Suprapubic skin (tissue), 4 donors: ENCODE measurements at places on chromosomes 6 and 20. TPM values are rescaled to one million over a fixed set of nuclear protein-coding genes. Genes with fewer than 3 reads are reported as not detected.

The SAMD10 gene
- total RNA-seq = 7.2 TPM

GRCh38 chr6:129777371-129777770 is 67.4 kb upstream of the ARHGAP18 start:
- no peak overlapping the region for H3K4me3 ChIP-seq
- DNase-seq = no peak
- no peaks in the 10 kb centered on the region for H3K27me3 ChIP-seq
- H3K27ac ChIP-seq = no peak overlapping the region
- no peaks in the 10 kb centered on the region for H3K4me1 ChIP-seq
- H3K36me3 ChIP-seq = no peaks in the 10 kb centered on the region

DNA sequence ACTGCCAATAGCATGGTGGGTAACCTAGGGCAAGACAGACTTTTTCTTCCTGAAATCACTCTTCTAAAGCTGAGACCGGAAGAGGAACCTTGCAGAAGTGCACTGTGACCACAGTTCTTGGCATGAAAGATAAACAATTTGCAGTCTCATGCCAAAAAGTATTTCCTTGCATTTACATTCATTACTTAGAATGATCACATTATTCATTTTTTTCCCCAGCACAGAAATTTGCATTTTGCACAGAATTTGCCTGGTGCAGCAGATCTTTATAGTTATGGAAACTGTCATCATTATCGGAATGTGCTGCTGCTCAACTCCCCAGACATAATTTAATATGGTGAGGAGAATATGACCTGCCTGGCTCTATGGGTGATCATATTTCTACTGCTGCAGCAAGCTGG is 42.2 kb upstream of the EDN3 start:
- no peak for DNase-seq
- no peaks in the 10 kb centered on the region for H3K36me3 ChIP-seq
- no peaks in the 10 kb centered on the region for H3K4me1 ChIP-seq
- H3K27me3 ChIP-seq = peaks cover 33% of the 10 kb centered on the region
- no peak overlapping the region for H3K4me3 ChIP-seq

The PRSS35 gene
- total RNA-seq = 0.42 TPM

DNA sequence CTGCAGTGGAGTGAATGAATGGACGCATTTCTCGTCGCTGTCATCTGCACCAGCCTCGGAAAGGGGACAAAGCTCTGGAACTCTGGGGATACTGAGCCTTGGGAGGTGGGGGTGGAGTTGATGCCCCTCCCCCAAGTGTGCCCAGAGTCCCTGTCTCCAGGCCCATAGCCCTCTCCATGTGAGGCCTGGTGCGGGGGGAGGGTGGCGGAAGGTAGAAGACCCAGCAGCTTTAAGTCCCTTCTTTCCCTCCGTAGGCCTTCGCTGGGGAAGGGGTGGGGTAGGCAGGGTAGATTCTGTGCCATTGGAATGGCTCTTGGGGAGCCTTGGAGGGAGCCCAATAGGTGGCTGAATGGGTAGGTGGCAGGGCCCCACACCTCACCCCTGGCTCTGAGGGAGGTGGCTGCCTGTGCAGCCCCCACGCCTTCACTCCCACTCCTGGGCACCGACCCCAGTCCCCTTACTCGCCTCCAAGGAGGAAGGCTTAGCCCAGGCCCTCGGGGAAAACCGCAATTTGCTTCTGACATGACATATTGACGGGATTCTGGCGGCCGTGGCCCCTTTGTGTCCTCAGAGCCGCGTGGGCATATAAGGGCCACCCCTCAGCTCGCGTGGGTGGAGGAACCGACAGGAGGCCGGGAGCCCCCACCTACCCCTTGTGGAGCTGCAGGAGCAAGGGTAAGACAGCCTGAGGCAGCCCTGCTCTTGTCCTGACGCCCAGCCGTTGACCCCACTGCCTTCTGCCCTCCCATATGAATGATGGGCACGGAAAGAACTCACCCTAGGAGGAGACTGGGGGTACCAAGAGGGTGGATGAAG is at the start of gene BPIFB3:
BPIFB3 (plus strand) TSS at position 613 of the 816 bp plus-strand sequence. CDS start 1,533 bp downstream, outside the sequence.
- peaks cover 4% of the 10 kb centered on the region for H3K27me3 ChIP-seq
- H3K4me1 ChIP-seq = no peaks in the 10 kb centered on the region
- H3K4me3 ChIP-seq = no peak within 1 kb of the TSS
- DNase-seq = no peak

DNA sequence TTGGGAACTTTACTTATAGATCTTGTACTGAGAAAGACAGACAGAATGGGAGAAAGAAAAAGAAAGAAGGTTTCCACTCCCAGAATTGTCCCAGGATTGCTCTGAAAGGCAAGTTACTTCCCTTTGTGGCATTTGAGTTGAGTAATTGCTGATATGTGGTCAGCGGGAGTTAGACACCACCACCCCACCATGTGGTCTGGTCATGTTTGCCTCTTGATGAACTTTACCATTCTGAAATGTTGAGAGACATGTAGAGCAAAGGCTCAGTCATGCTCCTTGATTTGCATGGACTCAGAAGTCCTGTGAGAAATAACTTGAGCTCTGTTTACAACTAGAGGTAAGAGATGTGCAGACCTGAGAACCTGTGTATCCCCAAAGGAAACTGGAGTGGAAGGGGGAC is 17.1 kb downstream of the TCF21 start:
- no peaks in the 10 kb centered on the region for H3K4me1 ChIP-seq
- no peak overlapping the region for H3K27ac ChIP-seq
- peaks cover 38% of the 10 kb centered on the region for H3K27me3 ChIP-seq
- no peaks in the 10 kb centered on the region for H3K36me3 ChIP-seq
